Cortex of kidney (tissue), 1 donor: ENCODE measurements at places on chromosomes 11 and 22.

- no peak for DNase-seq
These were observed 216.6 kb downstream of the CEP164 start for GRCh38 chr11:117544130-117544800.

DNA sequence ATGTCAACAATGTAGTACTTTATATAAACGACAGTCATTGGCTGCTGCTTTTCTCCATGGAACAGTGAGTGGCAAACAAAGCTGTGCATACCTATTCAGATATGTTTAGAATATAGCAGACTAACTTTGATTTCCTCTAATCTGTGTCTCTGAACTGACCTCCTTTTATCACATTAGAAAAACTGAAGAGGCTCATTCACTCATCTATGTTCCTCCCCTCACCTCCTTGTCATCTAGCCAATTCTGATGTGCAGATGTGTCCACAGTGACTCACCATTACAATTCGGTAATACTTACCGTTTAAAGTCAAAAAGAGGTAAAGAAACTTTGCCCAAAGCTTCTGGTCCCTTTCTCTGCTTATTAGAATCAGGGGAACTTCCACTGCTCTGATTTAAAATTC lies 51.5 kb upstream of the RPS13 start:
- DNase-seq: no peak

GRCh38 chr22:43310311-43310710 lies 32.9 kb downstream of the SCUBE1 start:
- no peak for DNase-seq

- no peak for DNase-seq
These were observed 117.2 kb downstream of the GGTLC2 start for GRCh38 chr22:22761606-22761962.

DNA sequence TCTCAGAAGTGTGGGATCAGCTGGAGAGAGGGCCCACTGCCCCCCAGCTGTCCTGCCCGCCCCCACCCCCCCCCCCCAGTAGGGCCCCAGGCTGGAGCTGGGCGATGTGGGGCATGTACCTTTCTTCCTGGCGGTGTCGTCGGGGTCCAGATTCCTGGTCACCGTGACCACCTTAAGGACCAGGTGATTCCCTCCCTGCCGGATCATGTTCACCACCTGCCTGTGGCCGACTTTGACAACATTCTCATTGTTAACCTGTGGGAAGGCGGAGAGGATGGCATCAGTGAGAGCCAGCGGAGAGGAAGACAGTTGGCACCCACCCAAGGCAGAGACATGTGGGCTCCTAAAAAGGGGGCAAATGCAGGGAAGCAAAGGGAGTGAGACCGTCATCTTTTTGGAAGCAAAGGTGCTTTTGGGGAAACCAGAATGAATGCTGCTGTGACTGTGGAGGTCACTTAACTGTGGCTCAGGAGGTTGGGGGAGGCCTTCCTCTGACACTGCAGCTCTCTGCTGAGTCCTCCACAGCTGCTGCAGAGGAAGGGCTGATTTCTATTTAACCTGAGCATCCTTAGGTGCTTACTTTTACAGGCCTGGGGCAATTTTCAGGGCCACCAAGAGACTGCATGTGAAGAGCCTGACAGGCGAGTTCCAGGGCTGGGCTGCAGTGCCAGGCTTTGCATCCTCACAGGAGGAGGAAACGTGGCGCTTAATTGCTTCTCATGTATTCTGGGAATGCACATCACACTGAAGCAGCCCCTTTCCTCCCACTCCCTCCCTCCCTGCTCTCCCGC lies 104.5 kb downstream of the CTTN start:
- DNase-seq: no peak

- no peak for DNase-seq
These were observed 94.9 kb downstream of the SLC17A6 start for GRCh38 chr11:22433094-22433455.

DNA sequence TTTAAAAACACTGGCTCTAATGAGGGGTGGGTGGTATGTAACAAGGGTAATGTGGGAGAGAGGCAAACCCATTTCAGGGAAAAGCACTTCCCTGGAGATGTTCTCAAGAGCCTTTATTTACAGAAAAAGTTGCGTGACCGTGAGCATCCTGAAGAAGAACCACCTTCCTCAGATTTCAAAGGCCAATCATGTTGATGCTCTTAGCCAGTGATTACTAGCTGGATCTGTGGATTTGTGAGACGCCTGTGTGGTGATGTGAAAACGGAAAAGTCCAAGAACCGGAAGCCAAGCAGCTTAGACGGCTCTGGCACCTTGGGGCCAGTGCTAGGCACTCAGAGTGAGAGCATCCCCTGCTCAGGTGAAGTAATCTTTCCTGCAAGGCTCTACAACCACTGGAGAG lies 12.6 kb upstream of the UBASH3B start:
- no peak for DNase-seq

DNA sequence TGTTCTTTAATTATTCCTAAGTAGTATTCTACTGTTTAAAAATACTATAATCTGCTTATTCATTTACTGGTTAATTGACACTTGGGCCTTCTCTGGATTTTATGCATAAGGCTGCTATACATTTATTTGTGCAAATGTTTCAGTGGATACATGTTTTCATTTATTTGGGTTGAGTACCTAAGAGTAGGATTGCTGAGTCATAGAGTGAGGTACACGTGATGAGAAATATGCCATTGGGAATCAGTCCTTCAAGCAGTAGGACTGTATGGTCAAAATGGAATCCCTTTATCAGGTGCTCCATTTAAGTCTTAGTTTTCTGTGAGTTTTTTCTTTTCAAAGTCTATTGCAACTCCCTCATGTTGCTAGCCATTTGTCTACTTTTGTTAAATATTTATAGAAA lies 275.2 kb upstream of the SORL1-AS1 start:
- no peak for DNase-seq

GRCh38 chr11:13776134-13776815 lies 107.8 kb downstream of the FAR1 start:
- no peak for DNase-seq

GRCh38 chr11:65366340-65366773 lies 11.8 kb downstream of the TIGD3 start:
- DNase-seq: no peak

DNA sequence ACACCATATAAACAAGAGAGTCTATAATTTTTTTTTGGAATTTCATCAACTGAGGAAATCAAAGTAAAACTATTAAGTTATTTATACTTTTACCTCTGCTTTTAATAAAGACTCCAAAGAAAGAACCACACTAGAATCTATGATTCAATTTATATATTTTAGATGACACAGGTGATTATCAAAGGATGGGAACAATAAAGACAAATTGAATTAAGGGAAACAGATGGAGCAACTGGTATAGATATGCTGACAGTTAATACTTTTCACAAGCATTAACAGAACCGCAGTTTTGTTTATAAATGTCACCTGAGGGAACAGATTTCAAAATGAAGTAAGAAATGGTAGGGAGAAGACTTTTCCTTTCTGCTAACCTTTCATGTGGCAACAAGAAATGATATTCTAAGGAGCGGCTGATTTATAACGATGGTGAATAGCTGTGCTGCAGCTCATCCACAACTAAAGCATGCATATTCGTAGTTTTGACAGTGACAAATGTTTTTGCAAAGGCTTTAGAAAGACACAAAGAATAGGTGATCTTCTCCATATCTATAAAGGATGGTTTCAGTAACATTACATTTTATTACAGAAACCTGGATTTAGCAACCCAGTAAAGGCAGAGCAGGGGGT lies 1502.9 kb upstream of the RAG2 start:
- DNase-seq: no peak

- DNase-seq: no peak
These were observed at the start of gene HOATZ for GRCh38 chr11:111514216-111515031. Gene HOATZ, plus strand, starts transcription at chr11:111514778. Its CDS starts 7 bp downstream, at chr11:111514785.
